ENCODE measurements at places on chromosomes 7 and 10. TPM values are rescaled to one million over a fixed set of nuclear protein-coding genes. Genes with fewer than 3 reads are reported as not detected.

GRCh38 chr7:148116195-148116594 lies 474.4 kb upstream of the C7orf33 start:
- peaks cover 2% of the 10 kb centered on the region for H3K4me1 ChIP-seq
- H3K27ac ChIP-seq = no peak overlapping the region
- no peak overlapping the region for H3K4me3 ChIP-seq
- no peaks in the 10 kb centered on the region for H3K36me3 ChIP-seq
- peaks cover 4% of the 10 kb centered on the region for H3K27me3 ChIP-seq
- no peak for DNase-seq

- peaks cover 54% of the 10 kb centered on the region for H3K27me3 ChIP-seq
- no peaks in the 10 kb centered on the region for H3K36me3 ChIP-seq
- peaks cover 8% of the 10 kb centered on the region for H3K4me1 ChIP-seq
- peak overlapping the region; percentile 0 for H3K4me3 ChIP-seq
- no peak for DNase-seq
Observed at GRCh38 chr10:99330347-99330924, 1.3 kb downstream of the CNNM1 start.

- no peak overlapping the region for H3K27ac ChIP-seq
- H3K4me3 ChIP-seq = no peak overlapping the region
- no peaks in the 10 kb centered on the region for H3K36me3 ChIP-seq
- H3K27me3 ChIP-seq = no peaks in the 10 kb centered on the region
- H3K4me1 ChIP-seq = no peaks in the 10 kb centered on the region
Observed at GRCh38 chr10:97000487-97001182, 168.5 kb downstream of the LCOR start.

DNA sequence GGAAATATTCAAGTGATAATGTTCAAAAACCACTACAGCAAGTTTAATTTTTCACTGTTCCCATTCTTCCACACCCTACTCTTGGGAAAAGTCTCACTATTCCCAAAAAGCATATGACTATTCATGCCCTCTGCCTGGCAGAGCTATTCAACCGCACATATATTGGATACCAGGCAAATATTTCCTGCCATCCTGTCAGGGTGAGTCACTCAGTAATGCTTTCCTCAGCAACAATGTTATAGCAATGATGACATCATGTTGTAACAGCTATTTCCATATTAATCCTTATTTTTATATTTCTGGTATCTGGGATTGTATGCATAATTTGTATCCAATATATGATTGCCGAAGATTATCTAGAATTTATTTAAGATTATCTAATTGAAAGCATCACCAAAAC lies 114.0 kb upstream of the PLXDC2 start:
- no peaks in the 10 kb centered on the region for H3K36me3 ChIP-seq
- no peak overlapping the region for H3K27ac ChIP-seq
- no peaks in the 10 kb centered on the region for H3K4me1 ChIP-seq
- H3K27me3 ChIP-seq = no peaks in the 10 kb centered on the region
- no peak for DNase-seq

DNA sequence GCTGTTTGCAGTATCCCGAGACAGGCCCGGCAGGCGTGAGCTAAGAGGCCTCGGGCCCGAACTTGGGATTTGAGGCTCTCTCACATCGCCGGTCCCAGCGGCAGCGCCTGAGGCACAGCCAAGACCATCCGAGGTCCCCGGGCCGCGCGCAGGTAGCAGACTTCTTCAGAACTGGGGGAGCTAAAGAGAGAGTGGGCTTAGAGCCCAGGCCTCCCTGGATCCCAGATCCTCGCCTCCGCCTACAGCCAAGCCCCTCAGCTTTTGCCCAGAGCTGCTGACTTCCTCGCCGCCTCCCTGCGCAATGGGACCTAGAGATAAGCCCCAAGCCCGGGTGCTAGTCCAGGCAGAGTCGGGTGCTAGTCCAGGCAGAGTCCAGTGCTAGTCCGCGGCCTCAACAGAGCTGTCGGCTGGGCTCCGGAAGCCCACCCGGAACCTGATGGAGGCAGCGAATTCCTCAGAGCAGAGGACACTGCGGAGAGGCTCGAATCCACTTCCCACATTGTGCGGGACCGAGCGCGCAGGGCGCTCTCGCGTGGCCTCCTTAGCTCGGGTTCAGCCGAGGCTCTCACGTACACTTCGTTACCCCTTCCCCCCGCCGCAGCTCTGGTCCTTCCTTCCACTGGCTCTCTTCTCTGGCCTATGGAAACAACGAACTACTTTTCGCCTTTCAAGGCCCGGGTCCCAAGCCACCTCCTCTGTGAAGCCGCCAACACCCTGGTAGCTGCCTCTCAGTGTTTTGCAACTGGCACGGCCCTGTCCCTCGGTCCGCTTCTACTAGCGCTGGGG lies 5.8 kb downstream of the LBX1 start:
- peak; percentile 40 for DNase-seq
- H3K27ac ChIP-seq = no peak overlapping the region
- peak overlapping the region; percentile 27 for H3K4me3 ChIP-seq

- no peak overlapping the region for H3K4me3 ChIP-seq
- H3K36me3 ChIP-seq = peaks cover 55% of the 10 kb centered on the region
- H3K27ac ChIP-seq = no peak overlapping the region
- H3K27me3 ChIP-seq = no peaks in the 10 kb centered on the region
- no peak for DNase-seq
Observed at GRCh38 chr7:92742186-92742585, 94.2 kb downstream of the CDK6 start.

TACC2 gene
- not detected for total RNA-seq

ERCC6 gene
- total RNA-seq = 34.8 TPM

PDZD7 gene
- total RNA-seq = 1.1 TPM

OR2A1 gene
- not detected for total RNA-seq

KCP gene
- total RNA-seq = 0.57 TPM

SH2D4B gene
- total RNA-seq = 0.22 TPM

PRXL2A gene
- total RNA-seq = 13.6 TPM

TCAF2 gene
- 20.9 TPM for total RNA-seq

Data from activated naive CD8-positive, alpha-beta T cell treated with anti-CD3 and anti-CD28 coated beads, Interleukin-2, amount 10 ng/mL, durations not matched to agents 7 days and 5 days (primary cell).